T-helper 1 cell (primary cell): ENCODE measurements at places on chromosomes 2 and 18.

DNA sequence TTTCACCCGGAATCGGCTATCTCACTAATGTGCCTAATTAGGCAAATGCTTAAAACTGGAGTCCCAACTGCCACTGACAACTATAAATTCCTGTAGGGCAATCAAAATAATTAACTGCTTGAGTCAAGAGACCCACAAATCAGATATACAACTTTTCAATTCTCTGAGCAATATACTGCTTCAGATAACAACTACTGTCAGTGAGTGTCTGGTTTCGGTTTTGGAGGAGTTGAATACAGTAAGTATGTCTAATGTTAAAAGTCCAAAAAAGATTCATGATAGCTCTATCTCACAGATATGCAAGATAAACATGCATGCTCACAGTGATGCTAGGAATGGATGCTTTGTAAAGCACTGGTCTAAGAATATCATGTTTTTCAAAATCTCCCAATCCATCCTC, 283.3 kb downstream of the NRXN1 start:
- no peak for DNase-seq

GRCh38 chr2:1702186-1702565, 42.1 kb downstream of the PXDN start:
- DNase-seq, result no peak

GRCh38 chr2:55134316-55134706, 84.1 kb upstream of the RTN4 start:
- no peak for DNase-seq

- DNase-seq, result no peak
These were observed 8.0 kb upstream of the D2HGDH start for GRCh38 chr2:241726459-241726858.

DNA sequence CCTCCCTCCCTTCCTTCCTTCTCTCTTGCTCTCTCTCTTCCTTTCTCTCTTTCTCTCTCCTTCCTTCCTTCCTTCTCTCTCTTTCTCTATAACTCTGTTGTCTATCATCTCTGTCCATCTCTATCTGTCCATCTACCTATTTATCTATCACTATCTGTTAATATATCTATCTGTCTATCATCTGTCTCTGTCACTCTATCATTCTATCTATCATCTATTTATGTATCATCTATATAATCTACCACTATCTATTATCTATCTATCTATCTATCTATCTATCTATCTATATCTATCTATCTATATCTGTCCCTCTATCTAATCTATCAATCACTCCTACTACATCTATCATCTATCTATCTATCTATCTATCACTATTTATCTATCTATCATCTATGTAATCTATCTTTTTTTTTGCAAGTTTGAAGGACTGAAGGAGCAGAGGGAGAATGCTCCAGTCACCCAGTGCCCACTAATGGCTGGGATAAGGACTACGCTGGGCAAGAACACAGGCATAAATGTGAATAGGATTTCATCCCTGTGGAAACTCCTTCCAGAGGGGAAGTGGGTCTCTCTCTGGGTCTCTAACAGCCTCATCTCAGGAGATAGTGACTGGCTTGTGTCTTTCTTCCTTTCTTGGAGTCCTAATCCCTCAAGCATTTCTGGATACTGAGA, 427.0 kb downstream of the LPIN1 start:
- no peak for DNase-seq

- DNase-seq, result no peak
These were observed 11.9 kb upstream of the DNAH7 start for GRCh38 chr2:196080526-196080925.

DNA sequence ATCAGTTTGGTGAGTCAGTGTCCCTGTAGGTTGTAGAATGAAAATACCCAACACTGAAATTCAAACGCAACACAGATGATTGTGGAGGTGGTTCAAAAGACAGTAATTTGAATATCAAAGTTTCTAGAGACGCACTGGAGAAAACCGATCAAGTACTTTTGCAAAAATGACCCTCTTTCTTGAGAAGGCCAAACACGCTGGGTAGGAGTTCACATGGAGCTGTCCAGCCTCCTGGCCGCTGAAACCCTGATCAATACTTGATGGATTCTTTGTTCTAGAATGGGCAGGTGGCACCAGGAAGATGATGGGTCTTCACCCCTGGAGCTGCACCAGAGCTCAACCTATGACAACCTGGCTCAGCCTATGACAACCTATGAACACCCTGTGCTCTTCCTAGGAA, 39.7 kb upstream of the UBE2F start:
- no peak for DNase-seq

DNA sequence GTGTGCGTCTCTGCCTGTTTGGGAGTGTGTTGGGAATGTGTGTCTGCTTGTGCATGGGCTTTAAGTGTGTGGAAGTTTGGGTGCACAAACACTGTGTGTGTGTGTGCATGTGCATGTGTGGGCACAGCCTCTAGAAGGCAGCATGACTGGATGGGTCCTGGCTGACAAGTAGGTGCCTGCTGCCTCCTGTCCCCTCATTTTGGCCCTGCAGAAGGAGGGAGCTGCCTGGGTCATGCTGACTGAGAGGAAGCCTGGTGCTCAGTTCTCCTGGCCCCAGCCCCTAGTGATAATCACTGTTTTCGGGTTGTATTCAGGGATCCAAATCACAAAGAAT, 34.1 kb downstream of the GLI2 start:
- no peak for DNase-seq
